ENCODE measurements at places on chromosomes 5 and 9. TPM values are rescaled to one million over a fixed set of nuclear protein-coding genes. Genes with fewer than 3 reads are reported as not detected.
A peak's percentile ranks its signal among the peaks of the same experiment; 100 is the strongest.

SLC1A3 gene
- total RNA-seq, result 9.6 TPM

TYRP1 gene
- not detected for total RNA-seq

RGS7BP gene
- not detected for total RNA-seq

ARAP3 gene
- total RNA-seq, result 19.8 TPM

DNAJA1 gene
- total RNA-seq, result 82.7 TPM

STK32A gene
- total RNA-seq, result 3.3 TPM

DNA sequence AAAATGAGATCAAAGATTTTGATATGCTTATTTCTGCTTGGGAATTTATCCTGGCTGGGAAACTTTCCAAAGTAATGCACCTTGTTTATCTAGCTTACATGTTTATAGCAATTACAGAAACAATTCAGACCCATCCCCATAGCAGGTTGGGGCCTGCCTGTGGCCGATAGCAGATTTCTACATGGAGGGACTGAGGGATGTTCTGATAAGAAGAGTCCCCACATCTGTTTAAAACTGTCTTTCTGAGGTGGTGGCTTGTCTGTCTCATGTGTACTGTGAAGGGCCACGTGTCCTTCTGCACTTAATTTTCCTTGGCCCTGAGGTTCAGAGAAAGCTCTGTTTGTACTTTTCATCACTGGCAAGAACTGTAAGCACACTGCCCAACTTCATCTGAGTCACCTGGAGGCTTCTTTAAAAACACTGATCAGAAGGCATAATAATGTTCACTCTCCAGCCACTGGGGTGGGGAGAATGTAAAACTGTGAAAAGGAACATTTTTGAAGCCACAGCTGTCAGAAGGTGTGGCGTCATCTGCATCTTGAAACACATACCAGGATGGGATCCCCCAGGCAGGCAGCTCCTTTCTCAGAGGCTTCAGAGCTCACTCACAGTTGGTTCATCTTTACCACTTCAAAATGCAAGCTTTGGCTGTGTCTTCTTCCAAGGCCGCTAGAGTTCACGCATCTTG lies 80.3 kb downstream of the MAP1B start:
- no peak for DNase-seq

DNA sequence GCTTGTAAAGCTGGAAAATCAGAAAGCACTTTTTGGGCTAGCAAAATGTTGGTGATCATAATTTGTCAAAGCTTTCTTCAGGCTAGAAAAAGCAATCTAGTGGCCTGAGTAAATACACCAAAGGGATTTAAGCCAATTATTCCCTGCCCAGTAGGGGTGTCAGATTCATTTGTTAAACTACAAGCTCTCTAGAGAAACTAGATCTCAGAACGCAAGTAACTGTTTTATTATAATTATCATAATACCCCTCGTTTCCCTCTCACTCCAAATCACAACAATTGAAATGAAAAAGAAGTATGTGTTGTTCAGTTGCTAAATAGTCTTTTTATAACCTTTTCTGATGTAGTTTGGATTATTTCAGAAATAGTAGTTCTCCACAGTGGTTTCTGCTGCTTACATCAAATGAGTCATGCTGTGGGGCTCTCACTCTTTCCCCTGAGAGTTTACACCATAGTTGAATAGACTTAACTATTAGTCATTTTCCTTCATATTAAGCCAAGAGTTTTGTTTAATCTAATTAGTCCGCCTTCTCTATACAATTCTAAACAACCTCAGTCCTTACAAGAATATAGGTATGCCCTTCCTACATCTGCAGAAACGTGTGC lies 918.6 kb upstream of the DMAC1 start:
- DNase-seq, result peak; percentile 51

DNA sequence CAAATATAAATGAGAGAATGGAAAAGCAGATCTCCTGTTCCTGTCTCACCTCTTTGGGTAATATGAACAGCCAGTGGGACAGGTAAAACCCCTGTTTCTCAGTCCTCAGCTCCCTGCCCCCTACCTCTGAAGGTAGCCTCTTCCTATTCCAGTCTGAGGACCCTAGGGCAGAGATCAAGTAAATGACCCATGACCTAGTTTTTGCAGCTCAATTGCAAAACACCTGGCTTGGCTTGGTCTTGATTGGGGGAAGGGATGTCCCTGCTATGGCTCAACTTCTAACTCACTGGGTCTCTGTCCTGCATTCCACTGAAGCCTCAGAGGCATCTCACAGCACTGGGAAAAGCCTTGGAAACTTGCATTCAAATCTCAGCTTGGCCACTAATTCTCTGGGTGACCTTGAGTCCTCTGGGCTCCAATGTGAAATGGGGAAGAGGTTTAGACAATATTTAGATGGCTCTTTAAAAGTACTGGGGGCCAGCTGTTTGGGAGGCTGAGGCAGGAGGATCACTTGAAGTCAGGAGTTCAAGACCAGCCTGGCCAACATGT lies 1.6 kb upstream of the GALT start:
- no peak for DNase-seq

DNA sequence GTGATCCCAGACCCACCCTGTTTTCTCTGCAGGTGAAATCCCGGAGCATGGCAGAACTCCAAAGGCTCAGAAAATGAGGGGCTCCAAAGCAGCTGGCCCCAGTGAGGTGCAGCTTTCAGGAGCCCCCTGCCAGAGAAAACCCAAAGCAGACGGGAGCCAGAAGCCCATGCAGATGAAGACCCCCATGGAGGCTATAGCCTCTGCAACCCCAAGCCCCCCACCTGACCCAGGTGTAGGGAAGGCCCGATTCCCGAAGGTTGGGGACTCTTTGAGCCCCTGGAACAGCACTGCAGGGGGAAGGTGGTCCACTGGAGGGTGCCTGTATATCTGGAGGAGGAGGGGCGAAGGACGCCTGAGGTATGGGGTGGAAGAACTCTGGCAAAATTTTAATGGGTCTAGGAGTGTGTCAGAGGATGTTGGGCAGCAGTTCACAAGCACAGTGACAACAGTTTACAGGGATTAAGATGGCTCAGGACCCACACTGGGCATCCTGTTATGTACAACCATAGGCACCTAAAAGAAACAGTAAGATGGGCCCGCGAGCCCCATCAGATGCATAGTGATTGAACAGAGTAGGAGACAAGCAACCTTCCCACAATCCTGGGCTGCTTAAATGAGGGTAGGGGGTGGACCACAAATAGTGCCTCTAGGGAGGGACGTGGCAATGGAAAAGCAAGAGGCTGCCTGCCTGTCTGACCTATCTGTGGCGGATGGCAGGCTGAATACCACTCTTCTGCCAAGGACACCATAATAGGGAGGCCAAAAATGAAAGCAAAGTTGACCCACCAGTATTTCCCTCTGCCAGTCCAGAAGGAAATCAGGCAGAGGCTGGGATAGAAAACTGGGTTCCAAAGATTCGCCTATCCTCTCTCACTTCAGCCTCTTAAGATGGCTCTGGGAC lies 16.4 kb upstream of the ANXA6 start:
- no peak for DNase-seq

DNA sequence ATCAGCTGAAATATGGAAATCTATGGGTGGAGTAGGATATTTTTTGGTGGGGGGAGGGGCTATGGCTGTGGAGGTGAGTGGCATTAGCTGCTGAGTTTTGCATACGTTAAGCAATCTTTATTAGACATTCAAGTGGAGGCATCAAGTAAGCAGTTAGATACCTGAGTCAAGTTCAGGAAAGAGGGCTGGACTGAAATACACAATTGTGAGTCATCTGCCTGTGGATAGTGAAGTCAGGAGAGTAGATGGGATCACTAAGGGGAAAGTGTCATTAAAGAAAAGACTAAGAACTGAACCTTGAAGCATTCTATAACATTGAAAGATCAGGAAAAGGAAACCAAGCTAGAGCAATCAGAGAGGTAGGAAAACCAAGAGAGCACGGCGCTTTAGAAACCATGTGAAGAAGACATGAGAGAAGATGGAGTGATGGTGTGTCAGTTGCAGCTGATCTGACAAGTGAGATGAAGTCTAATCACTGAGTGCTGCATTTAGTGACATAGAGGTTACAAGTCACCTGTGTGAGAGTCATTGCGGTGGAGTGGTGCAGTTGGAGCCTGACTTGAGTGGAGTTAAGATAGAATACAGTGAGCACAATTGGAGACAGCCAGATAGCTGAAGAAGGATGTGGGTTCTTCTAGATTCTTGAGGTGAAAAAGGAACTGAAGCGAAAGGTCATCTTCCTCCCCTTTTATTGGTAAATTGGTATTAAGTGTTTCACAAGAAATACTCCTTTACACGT lies 88.7 kb downstream of the PIP5K1B start:
- DNase-seq, result no peak

- DNase-seq, result no peak
Measured at GRCh38 chr5:58224661-58225060, 235.2 kb downstream of the PLK2 start.

DNA sequence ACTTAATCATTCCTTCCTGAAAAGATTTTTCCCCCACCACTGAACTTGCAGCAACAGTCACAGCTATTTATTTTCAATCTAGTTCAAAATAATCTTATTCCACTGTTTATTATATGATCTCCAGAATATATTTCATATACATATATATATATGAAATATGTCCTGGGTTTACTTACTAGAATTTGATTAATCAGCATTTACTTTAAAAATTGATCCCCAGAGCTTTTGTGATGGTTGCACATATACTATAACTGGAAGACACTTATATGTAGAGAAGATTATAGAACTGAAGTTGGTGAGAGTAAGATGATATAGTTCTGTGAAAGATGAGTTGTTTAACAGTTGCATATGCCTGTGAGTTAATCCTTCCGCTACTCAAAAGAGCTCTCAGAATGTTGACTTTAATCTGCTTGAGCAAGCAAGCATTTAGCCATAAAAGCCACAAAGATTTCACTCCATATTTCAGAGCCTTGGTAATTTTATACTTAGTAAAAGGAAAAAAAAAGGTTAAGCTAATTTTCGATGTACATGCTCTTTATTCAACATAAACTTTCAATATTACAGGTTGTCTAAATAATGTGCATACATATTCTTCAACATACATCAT lies 399.3 kb upstream of the CDH9 start:
- no peak for DNase-seq

DNA sequence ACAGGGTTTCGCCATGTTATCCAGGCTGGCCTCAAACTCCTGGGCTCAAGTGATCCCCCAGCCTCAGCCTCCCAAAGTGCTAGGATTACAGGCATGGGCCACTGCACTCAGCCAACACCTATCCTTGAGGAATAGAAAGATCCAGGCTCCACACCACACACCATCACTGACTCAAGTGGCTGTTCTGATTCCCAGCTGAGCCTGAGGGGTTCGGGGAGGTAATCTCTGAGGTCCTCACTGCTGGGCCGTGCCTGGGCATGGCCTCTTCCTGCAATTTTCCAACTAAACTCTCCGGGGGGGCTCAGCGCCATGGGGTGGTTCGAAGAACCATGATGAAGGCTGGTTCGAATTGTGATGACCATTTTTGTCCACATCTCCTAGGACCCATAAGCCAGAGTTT lies 31.0 kb upstream of the IL17B start:
- DNase-seq, result no peak

DNA sequence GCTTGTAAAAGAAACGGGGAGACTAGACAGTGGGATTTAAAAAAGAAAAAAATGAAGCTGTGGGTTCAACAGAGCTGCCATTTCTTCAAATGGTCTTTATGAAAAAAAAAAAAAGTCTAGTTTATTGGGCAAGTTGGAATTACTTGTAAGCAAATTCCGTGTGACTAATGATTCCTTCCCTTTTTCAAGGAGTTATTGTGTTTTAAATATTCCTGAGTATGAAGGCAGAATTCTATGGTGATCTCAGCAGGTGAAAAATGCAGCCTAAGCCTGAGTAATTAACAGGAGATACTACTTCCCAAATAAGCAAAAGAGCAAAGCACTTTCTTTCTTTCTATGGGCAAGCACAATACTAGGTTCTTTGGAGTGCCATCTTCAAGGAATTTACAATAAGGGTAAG lies 481.9 kb downstream of the ZNF608 start:
- DNase-seq, result no peak

GRCh38 chr5:14440223-14440581 lies 141.4 kb upstream of the OTULINL start:
- no peak for DNase-seq

DNA sequence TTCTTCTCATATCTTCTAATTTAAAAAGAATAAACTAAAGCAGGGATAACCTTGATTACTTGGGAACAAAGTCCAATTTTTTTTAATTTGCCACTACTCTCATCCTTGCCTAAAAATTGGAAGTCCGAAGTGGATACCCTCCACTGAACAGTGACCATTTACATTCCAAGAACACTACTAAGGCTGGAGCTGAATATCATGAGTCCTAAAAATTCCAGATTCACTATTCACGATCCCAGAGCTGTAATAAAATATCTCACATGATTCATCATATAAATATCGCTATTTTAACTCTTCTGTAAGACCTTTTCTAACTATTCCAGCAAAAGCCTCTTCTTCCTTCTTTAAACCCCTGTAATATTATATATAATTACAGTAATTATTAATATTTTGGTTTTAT lies 57.4 kb downstream of the ATPSCKMT start:
- DNase-seq, result no peak

DNA sequence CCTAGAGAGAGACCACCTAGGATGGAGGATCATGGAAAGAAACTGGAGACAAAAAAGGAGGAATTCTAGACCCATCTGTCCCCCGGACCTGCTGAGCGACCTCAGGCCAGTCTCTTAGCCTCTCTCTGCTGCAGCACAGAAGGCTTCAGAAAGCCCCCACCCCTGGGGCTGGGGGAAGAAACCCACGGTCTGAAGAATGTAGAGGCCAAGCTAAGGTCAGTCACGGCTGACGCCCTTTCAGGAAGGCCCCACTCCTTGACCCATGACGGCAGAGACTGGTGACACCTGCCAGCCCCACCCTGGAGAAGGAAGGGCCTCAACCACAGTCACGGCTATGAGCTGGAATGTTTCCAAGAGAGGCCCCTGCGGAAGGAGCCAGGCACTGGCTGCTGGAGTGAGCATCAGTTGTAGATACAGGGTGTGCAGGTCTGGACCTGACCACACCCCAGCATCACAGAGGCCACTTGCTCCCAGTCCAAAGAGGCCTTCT lies 120.5 kb upstream of the BOD1 start:
- no peak for DNase-seq
